Hepatocyte (in vitro differentiated cells): ENCODE measurements at places on chromosomes 5 and 9. TPM values are rescaled to one million over a fixed set of nuclear protein-coding genes. Genes with fewer than 3 reads are reported as not detected.
A peak's percentile ranks its signal among the peaks of the same experiment; 100 is the strongest.

TAL2 gene
- polyA plus RNA-seq = 0.50 TPM in 1 of 2 replicates, not detected in the other

ADAMTS19 gene
- polyA plus RNA-seq = 1.8 and 2.2 TPM in 2 replicates

MLANA gene
- not detected in 2 replicates for polyA plus RNA-seq

CFAP90 gene
- 1.0 and 1.7 TPM in 2 replicates for polyA plus RNA-seq

SAXO1 gene
- polyA plus RNA-seq = 0.04 and 0.17 TPM in 2 replicates

BASP1 gene
- 175 and 183 TPM in 2 replicates for polyA plus RNA-seq

NRG2 gene
- 1.5 and 1.8 TPM in 2 replicates for polyA plus RNA-seq

SCGB3A2 gene
- polyA plus RNA-seq = 70.6 and 84.7 TPM in 2 replicates

NAIF1 gene
- 7.0 and 8.0 TPM in 2 replicates for polyA plus RNA-seq

DNA sequence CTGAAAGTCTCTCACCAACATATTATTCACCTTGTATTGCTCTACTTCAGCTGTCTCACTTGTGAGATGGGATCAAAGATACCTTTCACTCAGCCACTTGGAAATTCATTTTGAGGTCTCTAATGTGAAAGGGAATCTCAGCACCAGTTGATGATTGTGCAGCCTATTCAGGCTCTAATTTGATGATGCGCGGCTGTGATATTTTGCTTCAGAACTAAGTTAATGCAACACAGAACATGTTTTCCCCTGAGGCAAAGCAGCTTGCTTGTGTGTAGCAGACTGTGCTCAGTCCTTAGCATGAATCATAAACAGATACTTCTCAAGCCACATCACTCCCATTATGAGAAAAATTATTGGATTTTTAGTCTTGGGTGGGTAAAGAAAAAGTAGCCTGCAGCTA is 378.8 kb downstream of the OSTF1 start:
- H3K27ac ChIP-seq = no peak overlapping the region
- no peak for DNase-seq
- H3K4me1 ChIP-seq = no peaks in the 10 kb centered on the region

DNA sequence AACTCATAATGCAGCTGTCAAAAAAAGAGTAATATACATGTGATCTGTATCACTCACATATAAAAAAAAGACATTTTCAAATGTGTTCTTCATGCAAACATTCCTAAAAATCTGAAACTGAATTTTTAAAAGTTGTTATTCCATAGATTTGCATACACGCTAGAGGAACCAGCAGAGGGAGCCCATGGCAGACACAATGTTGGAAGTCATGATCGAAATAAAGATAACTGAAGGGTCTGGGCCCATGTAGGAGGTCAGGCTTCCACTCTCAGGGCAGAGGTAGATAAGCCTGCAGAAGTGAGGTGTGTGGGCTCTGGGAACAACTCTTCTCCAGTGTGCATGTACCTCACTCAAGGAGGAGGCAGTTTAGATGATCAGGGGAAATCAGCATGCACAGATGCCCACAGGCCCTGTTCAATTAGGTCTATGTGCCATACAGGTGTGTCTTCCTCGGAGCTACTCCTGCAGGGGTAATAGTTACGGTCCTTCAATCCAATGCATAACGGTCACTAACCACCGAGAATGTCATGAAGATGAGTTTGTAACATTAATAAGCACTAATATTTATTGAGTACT is 208.6 kb downstream of the EPB41L4A start:
- no peaks in the 10 kb centered on the region for H3K36me3 ChIP-seq
- no peak overlapping the region for H3K27ac ChIP-seq
- no peak overlapping the region for H3K4me3 ChIP-seq

GRCh38 chr9:26159575-26160392 is 481.5 kb upstream of the TUSC1 start:
- H3K27me3 ChIP-seq = no peaks in the 10 kb centered on the region
- DNase-seq = no peak
- H3K4me3 ChIP-seq = no peak overlapping the region
- H3K4me1 ChIP-seq = no peaks in the 10 kb centered on the region
- H3K36me3 ChIP-seq = no peaks in the 10 kb centered on the region
- no peak overlapping the region for H3K27ac ChIP-seq

DNA sequence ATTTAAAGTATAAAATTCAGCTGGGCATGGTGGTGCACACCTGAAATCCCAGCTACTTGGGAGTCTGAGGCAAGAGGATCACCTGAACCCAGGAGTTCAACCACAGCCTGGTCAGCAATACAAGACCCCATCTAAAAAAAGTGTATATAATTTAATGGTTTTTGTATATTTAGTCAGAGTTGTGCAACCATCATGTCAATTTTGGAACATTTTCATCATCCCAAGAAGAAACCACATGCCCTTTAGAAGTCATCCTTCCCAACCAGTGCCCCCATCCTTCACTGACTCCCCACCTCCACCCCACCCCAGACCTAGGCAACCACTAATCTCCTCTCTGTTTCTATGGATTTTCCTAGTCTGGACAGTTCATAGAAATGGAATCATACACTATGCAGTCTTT is 18.8 kb upstream of the TEK start:
- DNase-seq = no peak
- no peak overlapping the region for H3K4me3 ChIP-seq
- H3K27me3 ChIP-seq = no peaks in the 10 kb centered on the region
- no peaks in the 10 kb centered on the region for H3K4me1 ChIP-seq

- no peak overlapping the region for H3K4me3 ChIP-seq
- H3K27me3 ChIP-seq = no peaks in the 10 kb centered on the region
- DNase-seq = no peak
- no peaks in the 10 kb centered on the region for H3K4me1 ChIP-seq
- H3K27ac ChIP-seq = no peak overlapping the region
- H3K36me3 ChIP-seq = no peaks in the 10 kb centered on the region
Measured at GRCh38 chr5:153233933-153234332, 256.5 kb upstream of the GRIA1 start.

GRCh38 chr5:74332682-74333081 is 307.8 kb downstream of the ENC1 start:
- no peaks in the 10 kb centered on the region for H3K36me3 ChIP-seq
- H3K4me1 ChIP-seq = peaks cover 14% of the 10 kb centered on the region
- H3K27ac ChIP-seq = no peak overlapping the region
- H3K27me3 ChIP-seq = no peaks in the 10 kb centered on the region
- no peak for DNase-seq

DNA sequence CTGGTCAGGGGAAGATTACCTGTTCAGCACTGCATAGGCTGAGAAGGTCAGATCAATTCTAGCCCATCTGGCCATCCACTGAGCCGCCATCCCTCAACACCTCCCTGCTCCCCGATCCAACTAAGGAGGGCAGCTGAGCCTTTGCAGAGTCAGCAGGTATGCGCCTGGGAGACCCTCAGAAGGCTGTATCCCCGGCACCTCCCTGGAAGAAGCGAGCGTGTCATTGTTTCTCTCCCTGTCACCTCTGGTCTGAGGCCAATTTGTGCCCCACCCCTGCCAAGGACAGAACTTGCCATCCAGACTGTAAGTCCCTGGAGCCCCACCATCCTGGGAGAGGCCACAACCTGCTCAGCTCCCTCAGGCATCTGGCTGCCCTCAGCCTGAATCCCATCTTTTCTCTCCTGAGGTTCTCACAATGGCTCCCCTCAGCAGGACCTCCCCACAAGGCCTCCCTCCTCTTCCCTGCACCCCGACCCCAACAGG is 2.6 kb downstream of the CLTB start:
- H3K4me1 ChIP-seq = peaks cover 20% of the 10 kb centered on the region
- H3K36me3 ChIP-seq = no peaks in the 10 kb centered on the region
- H3K27me3 ChIP-seq = no peaks in the 10 kb centered on the region
- no peak for DNase-seq

DNA sequence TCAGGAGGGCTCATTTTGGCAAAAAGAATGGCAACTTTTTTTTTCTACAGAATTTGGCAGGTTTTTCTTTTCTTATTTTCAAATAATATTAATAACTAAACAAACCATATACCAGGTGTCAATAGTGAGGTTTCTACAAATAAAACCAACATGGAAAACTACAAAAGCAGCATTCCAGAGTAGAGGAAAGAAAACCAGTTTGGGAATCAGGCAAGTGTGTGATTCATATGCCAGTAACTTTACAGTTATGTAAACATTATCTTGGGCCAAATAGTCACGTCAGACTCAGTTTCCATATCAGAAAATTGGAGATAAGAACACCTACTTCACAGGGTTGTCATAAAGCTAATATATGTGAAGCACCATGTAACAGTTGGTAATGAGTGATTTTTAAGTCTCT is 51.7 kb downstream of the FBXW11 start:
- no peak overlapping the region for H3K4me3 ChIP-seq
- H3K4me1 ChIP-seq = peaks cover 35% of the 10 kb centered on the region
- H3K27ac ChIP-seq = peak overlapping the region; percentile 20
- no peaks in the 10 kb centered on the region for H3K27me3 ChIP-seq
- H3K36me3 ChIP-seq = no peaks in the 10 kb centered on the region

GRCh38 chr5:11182441-11183080 is 421.5 kb upstream of the DAP start:
- no peaks in the 10 kb centered on the region for H3K36me3 ChIP-seq
- no peak overlapping the region for H3K4me3 ChIP-seq
- no peaks in the 10 kb centered on the region for H3K27me3 ChIP-seq
- no peak overlapping the region for H3K27ac ChIP-seq
- DNase-seq = peak; percentile 60
- no peaks in the 10 kb centered on the region for H3K4me1 ChIP-seq

- no peak for DNase-seq
- no peak overlapping the region for H3K27ac ChIP-seq
- H3K4me1 ChIP-seq = no peaks in the 10 kb centered on the region
- no peaks in the 10 kb centered on the region for H3K36me3 ChIP-seq
Measured at GRCh38 chr5:138745268-138745667, 8.0 kb upstream of the CTNNA1 start.

GRCh38 chr9:116193636-116194035 is 40.0 kb downstream of the PAPPA start:
- no peak for DNase-seq
- no peaks in the 10 kb centered on the region for H3K27me3 ChIP-seq
- H3K36me3 ChIP-seq = no peaks in the 10 kb centered on the region
- H3K27ac ChIP-seq = no peak overlapping the region
- H3K4me3 ChIP-seq = no peak overlapping the region
- H3K4me1 ChIP-seq = peaks cover 3% of the 10 kb centered on the region

DNA sequence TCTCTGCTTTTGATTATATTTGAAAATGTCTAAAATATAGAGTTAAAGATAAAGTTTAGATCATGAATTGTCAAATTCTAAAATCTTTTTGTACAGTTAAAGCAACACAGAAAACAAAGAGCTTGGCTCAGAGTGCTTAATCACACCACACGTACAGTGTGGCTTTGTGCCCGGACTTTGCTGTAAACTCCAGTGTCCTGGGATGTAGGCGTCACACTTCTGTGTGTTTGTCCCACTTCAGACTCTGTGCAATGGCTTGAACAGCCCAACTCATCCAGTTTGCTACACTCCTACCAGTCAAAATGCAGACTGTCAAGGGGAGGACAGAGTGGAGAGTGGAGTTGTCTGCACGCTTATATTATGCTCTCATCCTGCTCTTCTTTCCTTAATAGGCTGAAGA is 45.3 kb downstream of the SMARCA2 start:
- H3K4me1 ChIP-seq = no peaks in the 10 kb centered on the region
- H3K4me3 ChIP-seq = no peak overlapping the region
- H3K27me3 ChIP-seq = no peaks in the 10 kb centered on the region
- no peaks in the 10 kb centered on the region for H3K36me3 ChIP-seq
- H3K27ac ChIP-seq = no peak overlapping the region
- DNase-seq = no peak

- H3K27ac ChIP-seq = peak overlapping the region; percentile 88
- peaks cover 8% of the 10 kb centered on the region for H3K4me1 ChIP-seq
- no peaks in the 10 kb centered on the region for H3K36me3 ChIP-seq
- no peaks in the 10 kb centered on the region for H3K27me3 ChIP-seq
Measured at GRCh38 chr9:129822898-129823541, 916 bp downstream of the TOR1A start.

DNA sequence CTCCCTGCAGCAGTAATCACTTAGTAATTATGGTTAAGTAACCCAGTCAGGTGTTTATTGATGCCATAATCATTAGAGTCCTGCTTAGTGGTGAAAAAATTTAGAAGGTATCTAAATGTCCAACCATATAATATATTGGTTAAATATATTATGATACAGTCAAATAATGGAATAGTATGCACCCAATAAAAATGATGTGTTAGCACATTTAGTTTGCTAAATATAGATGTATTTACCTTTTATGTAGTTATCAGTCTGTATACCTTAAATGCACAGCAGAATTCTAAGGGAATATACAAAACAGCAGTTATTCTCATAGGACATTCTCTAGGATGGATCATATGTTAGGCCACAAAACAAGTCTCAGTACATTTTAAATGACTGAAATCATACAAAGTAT is 90.4 kb downstream of the PRKACG start:
- no peaks in the 10 kb centered on the region for H3K4me1 ChIP-seq
- H3K36me3 ChIP-seq = no peaks in the 10 kb centered on the region
- no peak overlapping the region for H3K4me3 ChIP-seq
- DNase-seq = no peak
- no peak overlapping the region for H3K27ac ChIP-seq

- no peaks in the 10 kb centered on the region for H3K4me1 ChIP-seq
- peak; percentile 53 for DNase-seq
- H3K27ac ChIP-seq = no peak overlapping the region
- no peak overlapping the region for H3K4me3 ChIP-seq
- no peaks in the 10 kb centered on the region for H3K27me3 ChIP-seq
Measured at GRCh38 chr5:168159425-168159824, 132.0 kb upstream of the WWC1 start.

DNA sequence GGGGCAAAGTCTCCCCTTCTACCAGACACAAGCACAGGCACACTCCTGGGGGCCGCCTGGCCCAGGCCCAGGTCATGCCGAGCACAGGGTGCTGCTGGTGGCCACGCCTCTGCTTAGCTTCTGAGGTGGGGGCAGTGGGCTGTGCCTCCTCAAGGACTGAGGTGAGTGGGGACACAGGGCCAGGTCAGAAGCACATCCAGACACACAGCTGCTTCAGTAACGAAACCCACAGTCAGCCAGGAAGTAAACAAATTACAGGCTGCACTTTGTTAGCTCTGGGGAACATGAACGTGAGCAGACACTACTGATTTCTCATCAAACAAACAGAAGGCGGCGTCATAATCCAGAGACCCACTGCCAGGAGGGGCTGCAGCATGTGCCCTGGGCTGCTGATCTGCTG is 192.4 kb downstream of the HSPA4 start:
- H3K27me3 ChIP-seq = no peaks in the 10 kb centered on the region
- peaks cover 11% of the 10 kb centered on the region for H3K4me1 ChIP-seq
- peak; percentile 37 for DNase-seq
- no peaks in the 10 kb centered on the region for H3K36me3 ChIP-seq

DNA sequence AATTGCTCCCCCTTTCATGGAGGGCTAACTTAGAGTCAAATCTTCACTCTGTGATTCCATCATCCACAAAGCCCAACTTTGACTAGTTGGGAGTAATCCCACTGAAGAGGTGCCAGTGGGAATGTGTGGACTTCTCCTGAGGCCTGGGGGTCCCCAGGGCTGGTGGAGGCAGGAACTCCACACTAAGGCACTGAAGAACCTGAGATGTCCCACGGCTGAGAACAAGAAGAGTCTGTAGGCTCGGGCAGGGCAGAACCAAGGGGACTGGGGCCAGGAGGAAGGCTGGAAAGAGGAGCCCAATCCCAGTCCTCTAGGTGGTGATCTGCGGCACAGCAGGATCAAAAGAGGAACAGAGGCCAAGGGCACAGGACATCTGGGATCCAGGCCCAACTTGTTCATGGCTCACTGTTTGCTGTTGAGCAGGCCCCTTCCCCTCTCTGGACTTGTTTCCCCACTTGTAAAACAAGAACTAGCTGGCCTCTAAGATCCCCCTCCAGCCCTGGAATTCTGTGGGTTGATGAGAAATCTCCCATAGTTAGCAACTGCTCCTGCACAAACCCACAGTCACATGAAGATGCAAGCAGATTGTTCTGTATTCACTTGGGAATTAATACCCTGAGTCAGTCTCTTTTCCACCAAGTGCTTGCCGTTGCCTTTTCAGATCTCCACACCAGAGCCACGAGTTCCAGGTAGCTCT is 32.7 kb upstream of the ALDH1B1 start:
- DNase-seq = no peak
- peaks cover 5% of the 10 kb centered on the region for H3K4me1 ChIP-seq
- H3K27ac ChIP-seq = no peak overlapping the region
- H3K4me3 ChIP-seq = no peak overlapping the region
